Liver (tissue), 10 donors: ENCODE measurements at places on chromosomes 2 and 18.

DNA sequence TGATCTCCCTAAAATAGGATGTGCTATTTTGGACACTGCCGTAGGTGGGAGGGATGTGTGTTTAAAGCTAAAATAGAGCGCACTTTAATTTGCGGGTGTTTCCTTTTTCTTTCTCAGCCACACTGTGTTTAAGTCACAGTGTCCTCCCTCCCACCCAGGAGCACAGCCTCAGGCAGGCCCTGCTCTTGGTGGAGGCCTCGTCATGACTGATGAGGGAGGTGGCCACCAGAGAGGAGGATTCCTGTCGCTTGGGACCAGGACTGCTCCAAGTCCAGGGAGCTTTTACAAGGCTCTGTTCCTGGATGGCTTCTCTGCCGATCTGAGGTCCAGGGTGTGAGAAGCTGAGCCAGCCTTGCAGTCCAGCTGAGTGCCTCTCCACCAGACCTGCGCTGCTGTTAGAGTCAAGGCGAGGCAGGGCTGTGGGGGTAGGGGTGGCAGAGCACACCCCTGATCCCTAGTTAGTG, 33.5 kb downstream of the INPP4A start:
- DNase-seq, result no peak

- DNase-seq, result no peak
Measured at GRCh38 chr2:166768393-166769123, 119.7 kb upstream of the XIRP2 start.

DNA sequence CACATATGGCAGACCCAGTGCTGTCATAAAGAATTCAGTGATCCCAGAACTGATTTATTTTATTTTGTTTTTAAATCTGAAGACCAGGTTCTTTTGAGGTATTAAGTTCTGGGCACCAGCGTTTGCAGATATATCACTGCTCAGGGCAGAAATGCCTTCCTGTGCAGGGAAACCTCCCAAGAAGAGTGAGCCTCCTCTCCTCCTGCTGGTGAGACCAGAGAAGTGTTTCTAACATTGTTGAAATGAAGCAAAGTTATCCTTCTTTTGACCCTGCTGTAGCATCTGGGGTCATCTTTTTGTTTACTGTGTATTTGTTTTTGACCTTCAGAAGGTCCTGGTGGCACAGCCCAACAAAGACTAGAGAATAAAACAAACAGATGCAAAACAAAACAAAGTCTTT, 94.0 kb downstream of the AQP4 start:
- DNase-seq, result no peak

DNA sequence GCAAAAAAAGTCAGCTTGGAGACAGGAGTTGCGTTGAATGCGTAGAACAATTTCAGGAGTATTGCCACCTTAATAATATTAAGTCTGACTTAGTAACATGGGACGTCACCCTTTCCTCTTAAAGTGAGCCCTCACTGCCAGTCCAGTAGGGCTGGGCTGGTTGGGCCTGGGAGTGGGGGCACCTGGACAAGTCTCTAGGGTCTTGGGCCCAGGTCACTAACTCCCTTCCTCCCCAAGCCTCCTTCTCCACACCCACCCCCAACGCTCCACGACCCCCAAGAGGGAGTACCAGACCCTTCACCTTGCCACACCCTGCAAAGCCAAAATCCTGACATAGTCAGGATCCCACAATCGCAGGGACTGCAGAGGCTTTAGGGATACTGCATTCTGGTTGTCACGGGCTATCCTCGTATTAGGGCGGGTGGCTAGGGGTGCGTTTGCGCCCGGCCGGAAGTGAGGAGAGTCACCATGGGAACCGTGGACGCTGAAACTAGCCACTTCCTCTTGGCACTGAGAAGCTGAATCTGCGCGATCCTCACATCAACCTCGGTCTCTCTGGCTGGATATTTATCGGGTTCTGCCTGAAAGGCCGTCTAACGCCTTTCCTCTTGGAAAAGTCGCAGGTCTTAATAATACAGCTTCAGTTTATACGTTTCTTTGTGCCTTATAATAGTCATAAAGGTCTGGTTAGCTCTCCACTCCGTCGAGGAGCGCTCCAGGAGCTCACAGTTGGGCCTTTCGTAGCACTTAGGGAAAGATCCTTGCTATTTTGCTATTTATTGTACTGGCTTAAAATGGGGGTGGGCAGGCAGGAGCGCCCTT, 10.3 kb upstream of the CXXC1 start:
- peak; percentile 69 for DNase-seq

GRCh38 chr18:63586966-63587365, at the start of gene SERPINB13:
Gene SERPINB13 (plus strand): TSS chr18:63587343. CDS start chr18:63588668, 1,325 bp downstream.
- DNase-seq, result no peak

- DNase-seq, result no peak
Measured at GRCh38 chr2:159256159-159256558, 30.3 kb downstream of the WDSUB1 start.

DNA sequence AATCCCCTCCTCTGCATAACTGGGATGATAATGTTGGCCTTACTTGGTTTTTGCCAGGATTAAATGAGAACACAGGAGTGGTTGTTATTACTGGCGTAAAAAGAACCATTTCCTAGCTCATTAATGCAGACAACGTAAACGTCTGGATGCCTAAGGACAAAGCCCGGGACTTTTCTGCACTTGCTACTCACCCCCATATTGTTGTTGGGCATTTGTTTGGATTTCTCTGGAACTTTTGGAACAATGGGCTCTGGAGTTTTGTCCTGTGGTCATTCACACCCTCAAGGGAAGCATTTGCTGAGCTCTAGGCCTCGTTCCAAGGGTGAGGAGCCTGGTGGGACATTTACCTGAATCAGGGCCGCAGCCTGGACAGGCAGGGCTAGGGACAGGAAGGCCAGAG, 76.0 kb downstream of the HS1BP3 start:
- no peak for DNase-seq

- no peak for DNase-seq
Measured at GRCh38 chr2:12424219-12424618, 292.5 kb upstream of the TRIB2 start.

GRCh38 chr2:96527286-96528005, 9.1 kb upstream of the ARID5A start:
- no peak for DNase-seq

DNA sequence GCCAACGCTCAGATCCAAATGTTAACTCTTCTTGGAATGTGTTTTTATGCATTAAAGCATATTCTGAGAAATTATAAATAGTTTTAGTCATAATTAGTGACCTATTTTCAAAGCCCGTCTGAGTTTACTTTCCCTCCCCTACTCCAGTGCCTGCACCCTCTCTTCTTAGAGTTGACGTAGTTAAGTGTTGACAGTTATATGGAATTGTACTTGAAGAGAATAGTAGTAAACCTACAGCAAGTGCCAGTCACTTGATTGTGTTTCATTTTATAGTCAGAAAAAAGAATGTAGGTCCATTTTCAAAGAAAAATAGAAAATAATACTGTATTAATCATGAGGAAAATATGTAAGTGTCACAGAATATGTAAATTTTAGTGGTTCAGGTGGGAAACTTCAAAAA, 41.2 kb downstream of the ZCCHC2 start:
- no peak for DNase-seq

GRCh38 chr2:60356346-60356745, 197.1 kb downstream of the BCL11A start:
- peak; percentile 13 for DNase-seq

DNA sequence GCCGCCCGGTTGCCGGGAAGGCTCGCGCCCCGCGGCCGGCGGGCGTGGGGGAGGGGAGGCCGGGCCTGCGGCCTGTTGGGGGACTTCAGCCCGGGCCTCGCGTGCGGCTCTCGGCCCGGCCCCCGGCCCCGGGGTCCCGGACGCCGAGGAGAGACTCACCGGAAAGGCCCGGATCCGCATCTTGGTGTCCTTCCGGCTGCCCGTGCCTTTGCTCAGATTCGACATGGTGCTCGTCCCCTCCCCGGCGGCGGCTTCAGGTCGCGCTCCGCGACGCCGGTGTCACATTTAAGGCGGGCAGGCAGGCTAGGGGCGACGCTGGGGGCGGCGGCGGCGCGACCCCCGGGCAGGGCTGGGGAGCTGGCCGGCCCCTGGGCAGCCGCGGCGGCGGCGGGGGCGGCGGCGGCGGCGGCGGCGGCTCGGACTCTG, 365 bp downstream of the CUL3 start:
- DNase-seq, result peak; percentile 61

- DNase-seq, result no peak
Measured at GRCh38 chr2:1757567-1757966, 13.3 kb upstream of the PXDN start.

GRCh38 chr2:50614056-50614455, 417.9 kb downstream of the NRXN1 start:
- no peak for DNase-seq

- DNase-seq, result peak; percentile 61
Measured at GRCh38 chr18:48777026-48777743, 173.6 kb downstream of the SMAD7 start.

- no peak for DNase-seq
Measured at GRCh38 chr2:159086342-159086741, 117.9 kb downstream of the TANC1 start.

DNA sequence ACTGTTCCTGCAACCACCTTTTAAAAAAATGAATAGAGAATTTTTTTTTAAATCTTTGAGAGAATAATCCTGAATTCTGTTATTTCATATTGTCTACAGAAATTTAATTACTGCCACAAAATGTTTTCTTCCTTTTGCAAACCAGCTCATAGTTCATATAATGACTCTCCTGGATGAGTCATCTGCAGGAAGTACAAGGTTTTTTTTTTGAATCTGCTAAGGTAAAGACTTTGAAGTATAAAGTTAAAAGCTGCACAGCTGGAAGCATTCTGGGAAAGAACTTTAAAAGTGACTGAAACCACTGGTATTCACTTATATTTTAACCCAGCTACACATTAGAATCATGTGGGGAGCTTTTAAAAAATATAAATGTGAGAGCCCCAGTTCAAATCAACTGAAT, 25.4 kb downstream of the SESTD1 start:
- no peak for DNase-seq

GRCh38 chr2:200253639-200254038, 52.9 kb upstream of the SPATS2L start:
- no peak for DNase-seq

DNA sequence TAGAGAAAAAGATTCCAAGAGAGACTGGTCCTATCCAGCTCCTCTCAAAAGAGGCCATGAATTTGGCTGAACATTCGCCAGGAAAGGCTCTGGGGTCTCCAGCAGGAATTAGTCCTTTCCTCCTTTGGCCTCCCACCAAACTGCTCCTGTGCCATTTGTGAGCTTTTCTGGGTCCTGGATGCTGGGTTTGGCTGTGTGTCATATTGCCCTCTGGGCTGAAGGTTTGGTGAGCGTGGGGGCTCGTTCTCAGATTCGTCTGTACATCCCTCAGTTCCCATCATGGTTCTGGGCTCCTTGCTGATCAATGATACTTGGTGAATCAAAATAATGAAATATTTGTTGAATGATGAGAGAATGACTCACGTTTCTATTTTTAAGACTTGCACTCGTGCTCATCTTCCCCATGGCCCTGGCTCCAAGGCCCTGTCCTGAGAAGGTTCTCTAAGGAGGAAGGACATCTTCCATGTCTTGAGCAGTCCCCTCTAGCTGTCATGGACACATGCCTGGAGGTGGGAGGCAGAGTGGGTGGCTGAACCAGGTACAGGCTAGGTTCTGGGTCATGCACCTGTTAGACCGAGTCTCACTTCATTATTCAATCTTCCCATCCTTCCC, 47.8 kb upstream of the RHOB start:
- no peak for DNase-seq

DNA sequence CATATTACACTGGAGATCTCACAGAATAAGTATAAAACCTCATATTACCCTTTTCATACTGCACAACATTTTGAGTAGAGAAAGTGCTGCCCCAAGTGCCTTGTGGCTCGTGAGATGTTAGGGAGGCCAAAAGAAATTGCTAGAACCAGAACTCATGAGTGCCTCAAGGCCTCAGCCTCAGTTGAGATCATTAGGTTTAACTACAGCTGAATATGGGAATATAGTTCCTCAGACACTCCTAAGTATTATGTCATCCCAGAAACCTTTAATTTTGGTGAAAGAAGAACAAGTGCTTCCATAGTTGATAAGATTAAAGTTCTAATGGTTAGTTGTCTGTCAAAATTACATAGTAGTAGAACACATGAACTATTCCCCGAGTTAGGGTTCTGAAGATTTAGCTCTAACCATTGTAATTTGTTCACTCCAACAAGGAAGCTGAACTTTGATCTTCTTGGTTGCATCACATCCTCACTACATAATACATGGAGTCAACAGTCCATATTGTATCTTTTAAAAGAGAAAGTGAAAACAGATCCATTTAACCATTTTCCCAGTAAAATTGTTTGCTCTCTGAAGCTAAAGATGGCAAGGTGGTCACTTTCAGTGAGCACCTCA, 9.6 kb upstream of the AQP4 start:
- no peak for DNase-seq

DNA sequence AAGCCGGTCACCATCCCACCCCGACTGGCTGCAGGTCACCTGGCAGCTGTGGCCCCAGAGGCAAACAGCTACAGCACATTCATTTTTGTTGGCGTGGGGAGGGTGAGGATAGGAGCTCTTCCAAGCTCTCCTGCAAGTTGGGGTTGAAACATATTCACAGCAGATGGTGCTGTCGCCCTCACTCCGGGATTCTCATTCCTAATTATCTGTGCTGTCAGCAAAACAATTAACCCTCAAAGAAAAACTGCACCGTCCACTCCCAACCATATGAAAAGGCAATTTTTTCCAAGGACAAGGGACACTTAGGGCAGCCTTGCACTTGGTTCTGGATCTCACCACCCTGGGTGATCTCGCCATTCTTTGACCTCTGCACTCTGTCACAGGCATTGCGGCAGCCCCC, 68.6 kb downstream of the ZBTB7C start:
- no peak for DNase-seq

- DNase-seq, result peak; percentile 56
Measured at GRCh38 chr18:36828157-36828629, 609 bp downstream of the TPGS2 start.

- no peak for DNase-seq
Measured at GRCh38 chr2:38154395-38154794, 78.4 kb upstream of the CYP1B1 start.

GRCh38 chr2:81644189-81644588, 1339.6 kb upstream of the LRRTM1 start:
- no peak for DNase-seq

GRCh38 chr2:177281400-177282180, 17.1 kb upstream of the NFE2L2 start:
- DNase-seq, result no peak

GRCh38 chr2:233477548-233478433, 88.8 kb downstream of the USP40 start:
- DNase-seq, result no peak

GRCh38 chr2:240872317-240873097, 3.9 kb downstream of the AGXT start:
- DNase-seq, result peak; percentile 36

DNA sequence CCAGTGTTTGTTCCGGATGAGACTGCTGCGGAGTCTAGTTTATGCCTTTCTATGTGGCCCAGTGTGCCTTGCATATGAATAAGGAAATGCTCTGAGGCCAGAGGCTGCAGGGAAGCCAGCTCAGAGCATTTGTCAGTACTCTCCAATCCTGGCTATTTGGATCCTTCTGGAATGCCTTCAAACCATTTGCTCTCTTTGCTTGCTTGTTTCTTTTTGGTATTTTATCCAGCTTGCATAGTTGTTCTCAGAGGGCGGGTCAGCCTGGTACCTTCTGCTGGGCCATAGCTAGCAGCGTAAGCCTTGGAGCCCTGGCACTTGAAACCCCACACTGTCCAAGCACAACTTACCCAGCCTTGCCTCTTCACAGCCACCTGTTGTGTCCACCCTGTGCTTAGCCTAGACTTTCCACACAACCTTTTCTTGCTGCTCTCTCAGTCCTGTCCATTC, 20.5 kb downstream of the CENPO start:
- no peak for DNase-seq
